ENCODE measurements at places on chromosomes 5 and 9.
A peak's percentile ranks its signal among the peaks of the same experiment; 100 is the strongest.

GRCh38 chr5:180046656-180047055, 24.9 kb downstream of the RNF130 start:
- DNase-seq: no peak

DNA sequence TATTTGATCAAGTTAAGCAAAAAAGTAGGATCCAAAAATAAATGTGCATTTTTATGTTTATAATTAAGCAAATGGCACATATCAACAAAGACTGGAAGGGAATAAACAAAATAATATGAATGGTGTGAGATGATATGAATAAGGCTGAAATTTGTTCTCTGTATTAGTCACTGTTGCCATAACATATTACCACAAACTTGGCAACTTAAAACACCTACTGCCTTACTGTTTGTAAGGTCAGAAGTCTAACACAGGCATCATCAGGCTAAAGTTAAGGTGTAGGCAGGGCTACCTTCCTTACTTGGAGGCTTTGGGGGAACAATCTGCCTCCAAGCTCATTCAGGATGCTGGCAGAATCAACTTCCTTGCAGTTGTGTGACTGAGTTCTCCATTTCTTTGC, 19.3 kb downstream of the PGGT1B start:
- DNase-seq: no peak

- peak; percentile 31 for DNase-seq
Observed at GRCh38 chr9:19517202-19517942, 108.6 kb downstream of the ACER2 start.

DNA sequence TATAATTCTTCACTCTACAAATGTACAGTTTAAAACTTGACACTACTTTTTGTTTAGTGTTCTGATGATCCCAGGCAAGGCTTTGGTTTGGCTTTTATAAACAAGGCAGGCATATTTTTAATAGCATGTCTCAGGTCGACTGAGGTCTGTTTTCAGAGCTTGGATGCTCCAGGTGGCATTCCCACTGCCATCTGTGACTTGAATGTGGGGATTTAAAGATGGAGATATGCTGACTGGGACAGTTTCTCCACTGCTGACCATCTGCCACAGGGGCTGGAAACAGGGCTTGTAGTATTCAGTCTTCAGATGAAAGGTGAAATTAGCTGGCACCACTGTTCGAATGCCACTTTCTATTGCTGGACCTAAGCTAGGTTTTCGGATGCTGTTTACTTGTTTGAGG, 1266.2 kb upstream of the CDH18 start:
- no peak for DNase-seq

DNA sequence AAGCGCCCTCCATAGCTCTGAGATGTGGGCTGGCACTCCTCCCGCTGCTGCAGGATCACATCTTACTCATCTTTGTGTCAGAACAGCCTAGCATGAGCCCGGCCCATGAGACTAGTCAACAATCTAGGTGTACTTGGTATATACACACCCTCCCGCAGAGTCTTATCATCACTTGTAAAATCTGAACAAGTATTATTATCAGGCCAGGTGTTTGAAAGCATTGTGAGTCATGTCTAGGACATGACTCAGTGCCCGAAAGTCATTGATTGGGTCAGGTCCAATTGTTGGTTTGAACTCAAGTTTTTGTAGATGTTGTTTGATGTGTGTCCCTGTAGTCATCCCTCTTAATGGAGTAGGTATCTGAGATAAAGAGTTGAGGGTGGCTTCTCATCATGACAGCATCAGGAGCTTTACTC, 108.7 kb downstream of the CFAP90 start:
- DNase-seq: peak; percentile 6

DNA sequence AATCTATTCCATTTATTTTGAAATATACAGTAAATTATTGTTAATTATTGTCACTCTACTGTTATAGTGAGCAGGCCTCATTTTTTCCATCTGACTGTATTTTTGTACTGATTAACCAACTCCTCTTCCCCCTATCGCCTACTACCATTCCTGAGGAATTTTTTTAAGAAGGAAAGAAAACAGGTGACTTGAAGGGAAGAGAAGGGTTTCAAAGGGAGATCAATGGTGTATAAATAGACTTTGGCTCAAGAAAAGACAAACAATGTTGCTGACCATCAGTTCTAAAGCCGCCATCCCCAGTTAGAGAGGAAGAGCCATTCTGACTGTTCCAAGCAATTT, 69.7 kb downstream of the BAAT start:
- DNase-seq: no peak

DNA sequence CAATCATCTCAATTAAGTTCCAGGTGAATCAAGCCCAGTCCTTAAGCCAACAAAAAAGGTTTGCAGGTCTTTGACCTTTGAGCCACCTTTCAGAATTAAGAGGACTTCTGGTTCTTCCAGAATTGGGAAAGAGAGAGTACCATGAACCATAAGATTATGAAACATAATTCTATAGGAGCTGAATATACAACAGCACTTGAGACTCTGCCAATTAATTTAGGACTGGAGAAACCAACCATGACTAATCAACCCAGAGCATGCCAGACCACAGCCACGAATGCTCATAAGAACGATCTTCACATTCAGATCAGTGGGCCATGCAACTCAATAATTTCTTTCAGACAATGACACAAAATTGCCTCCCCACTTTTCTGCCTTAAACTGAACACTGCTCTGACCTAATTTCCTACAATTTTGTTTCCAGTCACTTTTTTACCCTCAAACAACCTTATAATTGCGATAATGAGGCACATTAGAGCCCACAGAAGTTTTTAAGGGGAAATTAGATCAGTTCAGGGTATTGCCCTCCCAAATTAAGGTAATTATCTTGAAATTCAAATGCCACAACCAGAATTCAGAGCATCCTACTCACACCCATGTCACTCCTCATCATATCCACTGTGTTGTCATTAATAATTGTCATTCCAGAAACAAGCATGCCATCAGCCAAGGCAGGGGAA, 213.4 kb downstream of the ATPSCKMT start:
- no peak for DNase-seq

GRCh38 chr5:143557061-143557818, 153.8 kb upstream of the NR3C1 start:
- DNase-seq: no peak

- DNase-seq: no peak
Observed at GRCh38 chr5:127988146-127988760, 95.3 kb upstream of the SLC12A2 start.

- no peak for DNase-seq
Observed at GRCh38 chr9:123876750-123877149, 53.2 kb downstream of the DENND1A start.

DNA sequence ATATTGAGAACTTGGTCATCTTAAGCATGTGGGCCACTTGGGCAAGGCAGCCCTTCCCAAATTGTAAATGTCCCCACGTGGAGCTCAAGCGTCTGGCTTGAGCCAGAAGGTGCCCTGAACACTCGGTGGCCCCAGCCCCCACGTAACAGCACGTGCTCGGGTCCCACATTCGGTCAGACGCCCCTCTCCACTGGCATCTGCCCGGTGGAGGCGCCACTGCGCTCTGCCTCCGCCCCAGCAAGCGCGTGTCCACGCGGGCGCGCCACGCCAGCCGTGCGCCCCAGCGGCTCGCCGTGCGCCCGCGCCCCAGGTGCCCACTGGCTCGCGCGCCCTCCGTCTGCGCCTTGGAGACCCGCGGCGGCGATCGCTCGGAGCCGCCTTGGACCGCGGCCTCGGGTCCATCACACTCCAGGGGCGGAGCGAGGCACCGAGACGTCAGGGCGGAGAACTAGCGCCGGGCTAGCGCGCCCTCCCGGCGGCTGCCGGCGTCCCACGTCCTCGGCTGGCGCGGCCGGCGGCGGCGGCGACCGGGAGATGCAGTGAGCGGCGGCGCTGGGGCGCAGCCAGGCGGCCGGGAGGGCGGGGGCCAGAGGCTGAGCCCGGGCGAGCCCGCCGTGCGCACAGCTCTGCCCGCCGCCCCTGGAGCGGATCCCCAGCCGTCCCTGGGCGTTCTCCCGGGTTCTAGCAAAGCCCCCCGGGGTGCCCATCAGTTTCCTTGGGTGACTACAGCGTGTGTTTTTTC, at the start of gene PALM2AKAP2:
Gene PALM2AKAP2, plus strand, starts transcription at position 488 of the 742 bp plus-strand sequence. CDS start 291 bp downstream, outside the sequence.
- peak; percentile 31 for DNase-seq

DNA sequence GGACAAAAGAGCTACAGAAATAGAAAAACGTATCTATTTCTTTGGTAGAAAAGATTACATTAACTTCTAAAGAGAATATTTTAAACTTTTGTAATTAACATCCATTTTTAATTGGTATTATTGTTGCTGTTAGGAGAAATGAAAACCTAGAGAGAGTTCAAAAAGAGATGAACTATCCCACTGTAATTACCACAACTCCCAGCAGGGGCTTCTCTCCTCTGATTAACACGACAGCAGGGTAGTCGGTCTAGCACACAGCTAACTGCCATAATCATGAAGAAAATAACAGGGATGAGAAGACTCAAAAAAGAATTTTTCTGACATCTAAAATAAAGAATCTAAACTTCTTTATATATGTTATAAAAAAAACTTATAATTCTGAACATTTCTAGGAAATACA, 86.2 kb upstream of the CDH9 start:
- DNase-seq: no peak

- no peak for DNase-seq
Observed at GRCh38 chr9:76415731-76416130, 21.5 kb upstream of the RFK start.

GRCh38 chr5:16894236-16895057, 41.6 kb downstream of the MYO10 start:
- DNase-seq: no peak

DNA sequence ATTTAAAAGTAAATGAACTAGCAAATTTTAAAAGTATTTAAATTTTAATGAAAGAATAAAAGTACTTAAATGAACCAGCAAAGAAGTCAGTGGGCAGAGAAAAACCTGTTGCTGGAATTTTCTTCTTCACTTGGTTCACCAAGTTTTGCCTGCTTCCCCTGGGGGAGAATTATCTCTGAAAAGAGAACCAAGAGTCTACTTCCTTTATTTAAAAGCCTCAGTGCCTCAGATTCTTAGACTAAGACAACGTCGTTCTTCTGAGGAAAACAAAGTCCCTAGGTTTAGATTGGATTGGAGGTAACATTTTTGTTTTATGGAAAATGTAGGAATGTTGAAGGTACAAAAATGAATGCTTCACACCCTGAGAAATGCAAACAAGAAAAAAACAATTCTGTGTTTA, 7.4 kb upstream of the KLF4 start:
- no peak for DNase-seq

DNA sequence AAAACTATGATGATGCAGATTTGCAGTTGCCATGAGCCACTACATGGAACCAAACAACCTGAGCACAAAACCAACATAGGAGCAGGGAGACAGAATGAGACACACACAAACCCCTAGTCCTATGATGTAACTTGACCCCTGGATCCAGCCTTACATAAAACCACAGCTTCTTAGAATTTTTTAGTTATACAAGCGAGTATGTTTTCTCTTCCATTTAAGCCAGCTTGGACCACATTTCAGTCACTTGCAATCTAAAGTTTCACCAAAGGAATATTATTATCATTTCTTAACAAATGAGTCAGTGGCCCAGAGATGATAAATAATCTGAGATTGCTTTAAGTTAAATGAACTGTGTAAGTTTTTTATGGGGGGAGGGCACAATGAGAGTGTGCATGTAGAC, 6.8 kb downstream of the SPOCK1 start:
- DNase-seq: no peak

- DNase-seq: no peak
Observed at GRCh38 chr9:2939368-2939767, 95.5 kb upstream of the PUM3 start.

DNA sequence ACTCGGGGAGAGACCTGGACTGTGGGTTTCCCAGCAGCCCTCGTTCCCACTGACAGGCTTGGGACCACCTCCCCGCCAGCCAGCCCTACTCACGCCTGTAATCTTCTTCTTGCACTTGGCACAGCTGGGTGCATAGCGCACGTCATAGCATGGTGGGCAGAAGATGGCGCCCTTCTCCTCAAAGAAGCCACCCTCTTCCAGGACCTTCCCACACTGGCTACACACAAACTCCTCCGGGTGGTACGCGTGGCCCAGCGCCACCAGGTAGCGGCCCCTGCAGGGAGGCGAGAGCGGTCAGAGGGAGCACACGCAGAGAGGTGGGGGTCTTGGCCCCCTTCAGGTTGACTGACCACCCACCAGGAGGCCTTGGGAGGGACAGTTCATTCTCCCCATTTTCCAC, 9.4 kb downstream of the PDLIM7 start:
- no peak for DNase-seq

DNA sequence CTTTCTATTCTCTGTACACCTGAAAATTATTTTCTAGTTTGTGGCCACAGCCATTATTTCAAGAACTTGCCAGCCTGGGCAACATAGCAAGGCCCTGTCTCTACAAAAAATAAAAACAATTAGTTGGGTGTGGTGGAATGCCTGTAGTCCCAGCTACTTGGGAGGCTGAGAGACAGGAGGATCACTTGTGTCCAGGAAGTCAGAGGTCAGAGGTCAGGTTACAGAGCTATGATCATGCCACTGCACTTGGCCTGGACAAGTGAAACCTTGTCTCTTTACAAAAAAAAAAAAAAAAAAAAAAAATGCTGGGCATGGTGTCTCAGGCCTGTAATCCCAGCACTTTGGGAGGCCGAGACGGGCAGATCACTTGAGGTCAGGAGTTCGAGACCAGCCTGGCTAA, 58.3 kb downstream of the HMGCR start:
- no peak for DNase-seq

DNA sequence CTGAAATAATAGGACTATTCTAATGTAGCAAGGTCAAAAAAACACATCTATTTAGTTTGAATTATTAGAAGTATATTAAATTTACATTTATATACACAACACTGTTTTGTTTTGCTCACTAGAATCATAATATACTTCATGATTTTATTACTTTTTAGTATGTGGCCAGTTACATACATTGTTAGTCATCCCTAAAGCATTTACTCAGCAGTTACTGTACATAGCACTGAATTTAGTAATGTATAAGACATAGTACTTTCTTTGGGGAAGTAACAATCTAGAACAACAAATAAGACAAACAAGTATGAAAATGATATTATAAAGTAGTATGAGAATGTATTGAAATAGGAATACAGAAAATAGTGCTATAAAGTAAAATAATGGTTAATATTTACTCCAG, 28.2 kb downstream of the ERCC8 start:
- DNase-seq: no peak

- DNase-seq: peak; percentile 52
Observed at GRCh38 chr5:113043491-113043931, 66.9 kb downstream of the DCP2 start.

DNA sequence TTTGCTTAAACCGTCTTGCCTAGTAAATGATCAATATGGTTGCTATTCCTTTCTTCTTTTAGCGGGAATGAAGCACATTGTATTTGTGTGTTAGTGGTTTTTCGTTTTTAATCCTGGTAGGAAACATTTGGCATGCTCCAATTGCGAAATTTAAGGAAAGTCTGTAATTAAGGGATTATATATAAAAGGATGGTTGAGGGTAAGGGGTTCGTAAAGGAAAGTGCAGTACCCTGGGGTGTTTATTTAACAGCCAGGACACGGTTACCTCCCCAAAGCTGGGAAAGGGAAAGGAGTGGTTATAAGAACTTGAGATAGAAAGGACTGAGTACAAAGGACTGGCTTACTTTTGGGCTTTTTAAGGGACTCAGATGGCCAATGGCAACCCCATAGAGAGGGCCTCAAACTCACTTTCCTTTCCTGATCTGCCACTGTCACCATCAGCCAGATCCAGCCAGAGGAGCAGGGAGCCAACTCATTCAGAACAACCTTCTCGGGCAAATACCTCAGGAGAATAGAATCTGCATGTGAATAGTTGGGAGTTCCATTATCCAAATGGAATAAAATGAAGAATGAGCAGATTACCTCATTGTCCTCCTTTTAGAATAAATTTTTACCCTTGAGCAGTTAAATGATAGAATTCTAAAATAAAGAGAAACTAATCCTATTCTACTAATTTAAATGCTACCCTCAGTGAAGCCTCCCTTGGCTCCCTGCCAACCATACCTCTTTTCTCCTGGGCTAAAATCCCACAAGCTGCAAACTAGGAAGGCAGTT, 117.7 kb downstream of the SNCAIP start:
- no peak for DNase-seq
